NCI-H2107 (cell line): ENCODE measurements at places on chromosomes 11 and 22.

- no peak for DNase-seq
These were observed 77.4 kb downstream of the PICALM start for GRCh38 chr11:85991508-85991907.

GRCh38 chr22:35840302-35840739 is 122.6 kb downstream of the APOL5 start:
- DNase-seq = peak; percentile 54

DNA sequence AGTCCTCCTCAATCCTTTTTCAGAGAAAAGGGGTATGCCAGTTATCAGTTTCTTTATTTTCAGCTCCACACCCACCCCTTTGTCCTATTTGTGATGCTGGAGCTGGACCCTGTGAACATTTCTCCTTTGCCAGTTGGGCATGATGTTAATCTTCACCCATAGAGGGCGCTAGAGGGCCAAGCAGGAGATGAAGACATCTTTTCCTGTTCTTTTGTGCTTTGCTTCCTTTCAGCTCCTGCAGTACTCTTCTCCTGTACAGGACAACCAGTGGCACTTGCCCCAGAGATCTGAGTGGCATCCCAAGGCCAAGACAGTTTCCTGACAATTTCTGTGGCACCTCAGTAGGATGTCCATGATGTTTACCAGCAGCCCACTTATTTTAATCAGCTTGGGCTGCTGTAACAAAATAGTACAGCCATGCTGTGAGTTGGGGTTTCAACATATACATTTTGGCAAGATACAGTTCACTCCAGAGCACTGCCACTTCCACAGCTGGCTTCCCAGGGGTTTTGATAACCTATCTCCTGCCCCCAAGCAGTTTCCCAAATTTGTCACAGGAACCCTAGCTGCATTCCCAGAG is 4.6 kb downstream of the SAA2 start:
- DNase-seq = no peak

DNA sequence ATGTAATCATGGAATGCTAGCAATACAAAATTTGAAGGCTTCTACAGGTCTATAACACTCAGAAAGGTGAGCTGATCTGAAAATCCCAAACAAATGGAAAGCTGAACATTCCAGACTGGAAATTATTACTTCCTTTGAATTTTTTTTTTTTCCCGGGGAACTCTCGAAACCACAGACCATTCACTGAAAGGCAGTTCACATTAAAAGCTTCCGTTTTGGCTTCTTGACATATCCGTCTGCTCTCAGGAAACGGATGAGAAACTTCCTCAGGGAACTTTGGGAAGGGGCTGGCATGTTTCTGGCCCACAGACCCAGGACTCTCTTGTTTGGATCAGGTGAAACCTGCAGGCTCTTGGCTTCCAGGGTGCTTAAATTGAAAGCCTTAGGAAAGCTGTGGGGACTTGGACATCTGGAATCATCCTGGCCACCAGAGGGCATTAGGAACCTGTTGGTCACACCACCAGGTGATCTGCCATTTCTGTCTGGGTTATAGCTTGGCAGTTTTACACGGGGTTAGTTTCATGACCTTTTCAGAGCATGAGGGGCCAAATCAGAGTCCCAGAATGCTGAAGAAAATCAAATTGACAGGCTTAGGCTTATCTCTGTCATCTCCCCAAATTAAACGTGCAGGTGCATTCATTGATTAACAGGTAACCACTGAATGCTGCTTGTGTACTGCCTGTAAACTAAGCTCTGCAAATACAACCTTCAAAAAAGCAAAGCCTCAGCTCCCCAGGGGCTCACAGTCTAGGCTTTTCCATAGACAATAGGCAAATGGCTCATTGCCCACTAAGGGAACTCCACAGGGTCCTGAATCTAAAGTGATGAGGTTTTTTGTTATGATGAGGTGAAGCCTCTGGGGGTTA is 22.7 kb upstream of the GRAMD1B start:
- DNase-seq = no peak

- DNase-seq = no peak
These were observed 89.8 kb downstream of the FBXO7 start for GRCh38 chr22:32564170-32565001.

DNA sequence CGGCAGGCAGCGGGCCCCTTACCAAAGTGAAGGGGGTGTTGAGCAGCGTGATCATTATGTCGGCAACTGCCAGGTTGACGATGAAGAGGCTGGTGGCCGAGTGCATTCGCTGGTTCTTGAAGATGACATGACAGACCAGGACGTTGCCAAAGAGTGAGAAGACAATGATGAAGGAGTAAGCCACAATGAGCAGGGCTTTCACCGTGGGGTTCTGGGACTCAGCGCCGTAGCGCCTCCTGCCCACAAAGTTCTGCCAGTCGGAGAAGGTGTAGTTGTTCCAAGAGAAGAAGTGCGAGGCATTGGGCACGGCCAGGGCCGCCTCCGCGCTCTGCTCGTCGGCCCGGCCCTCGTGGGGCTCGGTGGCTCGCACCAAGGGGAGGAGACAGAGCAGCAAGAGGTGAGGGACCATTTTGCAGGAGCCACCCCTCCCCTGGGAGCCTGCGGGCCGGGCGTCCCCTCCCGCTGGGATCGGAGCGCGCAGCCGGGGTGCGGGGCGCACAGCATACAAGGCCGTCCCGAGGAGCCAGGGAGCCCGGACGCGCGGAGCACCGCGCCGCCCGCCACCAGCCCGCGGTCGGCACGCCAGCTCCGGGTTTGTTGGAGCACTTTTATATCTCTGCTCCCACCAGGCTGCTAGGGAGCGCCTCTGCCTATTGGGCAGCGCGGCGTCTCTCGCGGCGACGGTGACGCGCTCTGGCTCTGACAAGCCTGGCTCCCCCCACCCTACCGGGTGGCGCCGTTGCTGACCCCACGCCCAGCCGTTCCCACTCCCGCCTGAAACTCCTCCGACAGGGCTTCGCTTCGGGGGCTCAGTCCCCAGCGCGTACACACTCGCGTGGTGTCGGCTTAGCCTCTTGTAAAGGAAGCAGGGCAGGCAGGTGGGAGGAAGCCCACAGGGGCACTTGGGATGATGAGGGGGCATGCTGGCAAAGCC is at the start of gene GPR83:
GPR83 (minus strand) TSS at position 581 of the 934 bp plus-strand sequence; CDS start at position 409, 172 bp downstream.
- no peak for DNase-seq

- no peak for DNase-seq
These were observed 53.8 kb upstream of the THY1 start for GRCh38 chr11:119476666-119477331.
